ENCODE measurements at places on chromosomes 3 and 15.

- DNase-seq = no peak
These were observed 26.7 kb downstream of the SYNM start for GRCh38 chr15:99131441-99132023.

- DNase-seq = no peak
These were observed 265.4 kb downstream of the VPS13C start for GRCh38 chr15:61794881-61795280.

DNA sequence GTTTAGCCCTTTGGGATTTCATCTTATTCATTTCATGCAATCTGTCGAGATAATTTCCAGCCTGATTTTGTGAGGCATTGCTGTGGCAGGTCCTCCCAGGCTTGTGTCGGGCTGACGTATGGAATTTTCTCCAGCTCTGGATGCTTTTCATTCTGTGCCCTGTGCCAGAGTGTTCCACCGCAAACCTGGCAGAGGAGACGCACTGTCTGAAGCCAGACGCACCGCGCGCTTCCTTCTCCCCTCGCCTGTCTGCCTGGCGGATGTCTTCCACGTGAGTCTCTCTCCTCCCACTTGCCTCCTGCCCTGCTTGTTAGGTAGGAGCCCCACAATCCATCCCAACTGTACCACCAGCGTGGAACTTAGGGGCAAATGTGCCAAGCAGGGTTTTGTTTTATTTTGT is 20.1 kb upstream of the GLCE start:
- peak; percentile 36 for DNase-seq

GRCh38 chr15:76932135-76932966 is 802 bp downstream of the RCN2 start:
- DNase-seq = peak; percentile 13

DNA sequence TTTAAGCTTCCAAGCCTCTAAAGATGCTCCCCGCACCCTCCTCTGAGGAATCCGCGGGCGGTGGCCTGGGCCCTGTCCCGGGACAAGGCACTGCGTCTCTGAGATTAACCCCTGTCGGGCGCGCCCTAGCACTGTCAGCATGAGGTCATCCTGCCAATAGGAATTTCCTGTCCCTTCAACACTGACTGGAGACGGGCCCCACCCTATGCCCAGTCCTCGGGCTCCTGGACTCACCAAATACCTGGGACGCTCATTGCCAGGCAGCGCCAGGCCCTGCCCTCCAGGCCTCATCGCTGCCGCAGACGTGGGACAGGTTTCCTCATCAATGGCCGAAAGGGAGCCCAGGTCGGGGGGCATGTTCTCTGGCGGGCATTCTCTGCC is 67.6 kb upstream of the SH3GL3 start:
- DNase-seq = no peak

DNA sequence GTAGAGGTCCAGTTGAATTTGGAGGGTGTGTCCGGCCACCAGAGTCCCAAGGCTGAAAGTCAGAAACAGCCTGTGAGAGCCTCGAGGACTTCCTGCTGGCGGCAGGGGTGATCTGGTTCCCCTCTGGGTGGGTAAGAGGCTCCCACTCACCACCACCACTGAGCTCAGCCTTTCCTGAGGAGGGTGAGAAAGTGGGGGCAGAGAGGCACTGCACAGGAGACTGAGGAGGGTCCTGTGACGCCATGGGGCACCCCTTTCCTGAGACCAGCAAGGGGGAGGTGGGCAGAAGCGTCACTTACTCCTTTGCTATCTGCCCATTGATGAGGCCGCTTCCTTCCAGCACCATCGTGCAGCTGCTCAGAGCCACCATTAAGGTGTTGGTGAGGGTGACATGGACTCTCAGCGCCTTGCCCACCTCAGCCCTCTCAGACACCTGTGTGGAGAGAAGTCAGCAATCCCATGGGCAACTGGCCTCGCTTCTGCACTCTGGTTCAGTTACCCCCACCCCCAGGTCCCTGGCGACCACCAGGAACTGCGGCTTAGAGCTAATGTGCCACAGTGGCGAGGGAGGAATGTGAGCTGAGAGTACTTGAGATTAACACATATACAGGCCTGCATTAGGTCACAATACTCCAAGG is 10.0 kb upstream of the TGM5 start:
- DNase-seq = no peak

DNA sequence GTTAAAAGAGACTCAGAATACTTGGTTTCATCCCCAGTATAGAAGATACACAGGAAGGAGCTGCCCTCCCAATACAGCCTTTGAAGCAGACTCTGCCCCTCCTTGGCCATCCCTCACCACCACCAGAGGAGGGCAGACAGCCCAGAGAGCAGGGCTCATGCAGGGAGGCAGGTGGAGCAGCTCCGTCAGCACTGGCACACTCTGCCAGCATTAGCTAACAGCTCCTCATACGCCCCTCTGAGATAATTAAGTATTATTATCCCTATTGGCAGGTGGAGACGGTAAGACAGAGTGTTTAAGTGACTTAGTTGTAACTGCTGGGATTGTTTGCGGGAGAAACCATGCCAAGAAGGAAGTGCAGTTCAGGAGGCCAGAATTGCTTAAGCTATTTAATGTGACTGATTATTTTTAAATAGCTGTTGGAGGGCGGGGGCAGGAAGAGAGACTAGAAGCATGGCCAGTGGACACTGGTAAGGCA is 434.0 kb downstream of the EPHB1 start:
- no peak for DNase-seq
